ENCODE measurements at places on chromosomes 16 and 17.

GRCh38 chr16:19424478-19424877, 6.8 kb downstream of the TMC5 start:
- DNase-seq: no peak

DNA sequence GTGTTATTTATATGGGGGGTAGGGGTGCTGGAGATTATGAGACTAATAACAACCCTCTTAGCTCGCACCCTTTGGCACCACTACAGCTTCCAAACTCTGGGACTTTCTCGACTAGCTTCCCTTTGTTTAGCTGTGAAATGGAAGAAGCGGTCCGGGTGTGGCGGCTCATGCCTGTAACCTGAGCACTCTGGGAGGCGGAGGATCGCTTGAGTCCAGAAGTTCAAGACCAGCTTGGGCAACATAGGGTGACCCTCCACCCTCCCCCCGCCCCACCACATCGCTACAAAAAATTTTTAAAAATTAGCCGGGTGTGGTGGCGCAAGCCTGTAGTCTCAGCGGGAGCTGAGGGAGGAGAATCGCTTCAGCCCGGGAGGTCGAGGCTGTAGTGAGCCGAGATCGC, 814 bp upstream of the CDH3 start:
- no peak for DNase-seq

DNA sequence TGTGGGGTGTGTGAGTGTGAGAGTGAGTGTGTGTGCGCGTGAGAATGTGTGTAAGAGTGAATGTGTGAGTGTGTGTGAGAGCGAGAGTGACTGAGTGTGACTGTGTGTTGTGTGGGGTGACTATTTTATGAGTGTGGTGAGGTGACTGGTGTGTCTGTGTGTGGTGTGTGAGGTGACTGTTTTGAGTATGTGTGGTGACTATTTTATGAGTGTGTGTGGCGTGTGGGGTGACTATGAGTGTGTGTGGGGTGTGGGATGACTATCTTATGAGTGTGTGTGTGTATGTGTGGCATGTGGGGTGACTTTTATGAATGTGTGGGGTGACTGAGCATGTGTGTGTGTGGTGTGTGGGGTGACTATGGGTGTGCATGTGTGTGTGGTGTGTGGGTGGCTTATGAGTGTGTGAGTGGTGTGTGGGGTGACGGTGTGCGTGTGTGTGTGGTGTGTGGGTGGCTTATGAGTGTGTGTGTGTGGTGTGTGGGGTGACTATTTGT, 152.9 kb upstream of the PLCG2 start:
- no peak for DNase-seq

GRCh38 chr17:15981208-15981607, 18.3 kb downstream of the ZSWIM7 start:
- no peak for DNase-seq

GRCh38 chr16:23359092-23359760, 57.1 kb downstream of the SCNN1B start:
- DNase-seq: no peak
